ENCODE measurements at places on chromosomes 7 and 10.

DNA sequence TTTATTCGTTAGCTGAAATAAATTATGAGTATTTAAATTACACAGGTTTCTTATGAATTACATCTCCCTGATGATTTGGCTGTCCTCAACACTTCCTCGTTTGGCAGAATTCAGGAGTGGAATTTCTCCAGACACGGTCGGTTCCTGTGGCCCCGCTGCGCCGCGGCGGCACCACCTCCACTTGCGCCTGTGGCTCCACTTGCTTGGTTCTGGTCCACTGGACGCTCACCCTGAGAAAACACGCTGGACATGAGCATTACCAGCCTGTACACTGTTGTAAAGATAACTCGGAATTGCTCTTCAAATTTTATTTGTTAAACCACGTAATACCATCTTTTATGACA, 85.3 kb downstream of the ZNF33B start:
- DNase-seq: no peak

DNA sequence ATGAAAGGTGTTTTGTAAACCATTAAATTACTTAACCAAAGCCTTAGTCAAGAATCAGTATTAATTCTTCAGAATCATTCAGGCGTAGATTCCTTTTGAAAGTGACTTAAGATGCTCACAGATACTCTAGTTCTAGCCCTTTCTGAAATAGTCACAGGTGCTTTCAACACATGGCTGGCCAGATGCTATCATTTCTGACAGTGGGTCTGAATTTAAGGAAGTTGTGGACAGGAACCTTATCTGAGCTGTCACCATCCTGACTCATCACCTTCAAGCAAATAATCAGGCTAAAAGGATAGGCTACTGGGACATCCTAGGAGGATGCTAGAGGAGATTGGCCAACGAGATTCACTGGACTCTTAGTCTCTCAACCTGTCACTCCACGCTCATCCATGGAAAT, 501.5 kb downstream of the LRMDA start:
- DNase-seq: no peak

GRCh38 chr7:89809291-89809690, 345.0 kb upstream of the STEAP1 start:
- no peak for DNase-seq

DNA sequence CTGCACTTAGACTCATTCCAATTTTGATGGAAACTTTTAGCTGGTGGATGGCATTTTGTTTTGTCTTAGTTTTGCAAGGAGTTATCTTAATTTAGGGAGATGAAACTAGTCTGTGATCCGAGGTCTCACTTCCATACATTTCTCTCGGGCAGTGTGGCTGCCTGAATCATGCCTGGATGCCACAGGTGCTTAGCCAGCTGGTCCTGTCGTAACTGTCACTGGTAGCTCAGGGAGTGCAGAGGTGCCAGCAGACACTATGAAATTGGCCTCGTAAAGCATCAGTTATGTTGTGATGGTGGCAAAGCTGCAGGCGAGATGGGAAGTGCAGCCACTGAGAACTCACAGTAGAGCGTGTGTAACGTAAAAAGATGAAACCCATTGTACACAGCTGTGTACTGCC, 74.9 kb downstream of the EGFR start:
- no peak for DNase-seq

- DNase-seq: no peak
Measured at GRCh38 chr10:32471232-32471631, 25.3 kb downstream of the CCDC7 start.

- no peak for DNase-seq
Measured at GRCh38 chr10:35511647-35512046, 93.5 kb upstream of the GJD4 start.

GRCh38 chr10:88012641-88013040, 149.2 kb downstream of the PTEN start:
- no peak for DNase-seq

DNA sequence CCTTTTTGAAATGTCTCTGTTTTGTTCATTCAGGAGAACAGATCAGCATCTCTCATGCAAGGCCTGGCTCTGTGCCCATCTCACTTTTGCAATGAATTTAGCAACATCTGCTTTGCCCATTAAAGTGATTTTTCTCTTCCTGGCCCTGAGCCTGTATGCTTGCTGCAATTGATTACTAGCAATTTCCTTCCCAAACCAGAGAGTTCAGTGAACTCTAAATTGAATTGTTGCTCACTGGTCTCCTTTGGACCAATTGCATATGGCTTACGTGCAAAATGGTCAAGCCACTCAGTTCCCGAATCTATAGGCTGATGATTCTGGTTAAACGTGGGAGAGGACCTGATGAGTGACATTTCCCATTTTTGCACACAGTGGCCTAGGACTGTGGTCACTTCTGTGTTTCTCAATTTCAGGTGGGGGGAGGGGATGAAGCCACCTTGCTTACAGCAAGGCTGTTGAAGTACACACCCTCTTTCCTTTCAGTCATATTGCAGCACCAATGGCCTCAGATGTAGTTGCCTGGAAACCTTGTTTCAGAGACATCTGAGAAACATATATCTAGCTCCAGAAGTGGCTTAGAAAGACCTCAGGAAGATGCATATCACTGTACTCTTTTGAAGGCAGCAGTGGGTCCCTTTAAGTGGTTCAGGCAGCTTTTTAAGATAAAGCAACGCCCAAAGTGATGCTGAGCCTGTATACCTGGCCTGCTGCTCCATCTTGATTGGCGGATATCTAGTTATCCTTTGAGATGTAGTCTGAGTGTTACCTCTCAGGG, 201.4 kb downstream of the PTEN start:
- peak; percentile 96 for DNase-seq

DNA sequence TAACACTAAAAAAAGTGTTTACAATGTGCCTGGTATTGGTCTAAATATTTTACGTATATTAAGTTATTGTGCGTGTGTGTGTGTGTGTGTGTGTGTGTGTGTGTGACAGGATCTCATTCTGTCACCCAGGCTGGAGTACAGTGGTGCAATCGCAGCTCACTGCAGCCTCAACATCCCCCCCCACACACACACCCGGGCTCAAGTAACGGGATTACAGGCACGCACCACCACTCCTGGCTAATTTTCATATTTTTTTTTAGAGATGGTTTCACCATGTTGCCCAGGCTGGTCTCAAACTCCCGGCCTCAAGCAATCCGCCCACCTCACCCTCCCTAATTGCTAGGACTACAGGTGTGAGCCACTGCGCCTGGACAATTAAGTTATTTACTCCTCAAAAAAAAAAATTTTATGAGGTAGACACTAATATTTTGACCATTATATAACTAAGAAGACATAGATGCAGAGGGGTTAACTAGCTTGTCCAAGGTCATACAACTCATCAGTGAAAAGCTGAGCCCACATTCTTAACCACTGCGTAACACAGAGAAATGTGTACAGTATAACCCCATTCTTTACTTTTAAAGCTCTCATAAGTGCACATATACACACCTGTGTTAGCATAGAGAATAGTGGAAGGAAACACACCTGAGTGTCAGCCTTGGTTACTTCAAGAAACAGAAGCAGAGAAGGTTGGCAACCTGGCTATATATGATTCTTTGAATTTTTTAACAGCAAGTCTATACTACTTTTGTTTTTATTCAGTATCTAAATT, 35.0 kb downstream of the DNAJC12 start:
- DNase-seq: no peak

- DNase-seq: no peak
Measured at GRCh38 chr7:142901426-142902259, 16.1 kb upstream of the TRPV6 start.

GRCh38 chr10:11204351-11204942, 186.8 kb downstream of the CELF2 start:
- DNase-seq: no peak

GRCh38 chr10:132944510-132944909, 2.1 kb upstream of the CFAP46 start:
- no peak for DNase-seq

DNA sequence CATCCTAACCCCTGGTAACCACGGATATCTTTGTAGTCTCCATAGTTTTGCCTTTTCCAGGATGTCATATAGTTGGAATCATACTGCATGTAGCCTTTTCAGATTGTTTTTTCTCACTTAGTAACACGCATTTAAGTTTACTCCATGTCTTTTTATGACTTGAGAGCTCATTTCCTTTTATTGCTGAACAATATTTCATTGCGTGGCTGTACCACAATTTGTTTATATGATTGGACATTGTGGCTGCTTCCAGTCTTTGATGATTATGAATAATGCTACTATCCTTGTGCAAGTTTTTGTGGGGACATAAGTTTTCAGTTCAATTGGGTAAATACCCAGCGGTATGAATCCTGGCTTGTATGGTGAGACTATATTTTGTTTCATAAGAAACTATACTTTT, 60.8 kb downstream of the AOAH start:
- DNase-seq: no peak

DNA sequence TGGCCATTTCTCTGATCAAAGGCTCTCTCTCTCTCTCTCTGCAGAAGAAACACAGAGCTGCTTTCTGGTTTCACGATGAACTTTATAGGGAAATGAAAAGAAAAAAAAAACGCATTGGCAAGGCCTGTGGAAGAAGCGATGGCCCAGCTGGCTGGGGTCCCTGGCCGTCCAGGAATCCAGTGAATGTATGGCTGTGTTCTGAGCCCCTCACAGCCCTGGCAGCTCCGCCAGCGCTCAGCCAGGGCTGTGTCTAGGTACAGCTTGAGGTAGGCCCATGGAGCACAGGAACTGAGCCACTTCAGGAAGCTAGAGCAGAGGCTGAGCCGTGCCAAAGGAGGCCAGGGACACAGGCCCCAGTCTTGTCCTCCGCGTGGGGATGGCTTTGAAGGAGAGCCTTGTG, 13.1 kb upstream of the UCMA start:
- DNase-seq: no peak

DNA sequence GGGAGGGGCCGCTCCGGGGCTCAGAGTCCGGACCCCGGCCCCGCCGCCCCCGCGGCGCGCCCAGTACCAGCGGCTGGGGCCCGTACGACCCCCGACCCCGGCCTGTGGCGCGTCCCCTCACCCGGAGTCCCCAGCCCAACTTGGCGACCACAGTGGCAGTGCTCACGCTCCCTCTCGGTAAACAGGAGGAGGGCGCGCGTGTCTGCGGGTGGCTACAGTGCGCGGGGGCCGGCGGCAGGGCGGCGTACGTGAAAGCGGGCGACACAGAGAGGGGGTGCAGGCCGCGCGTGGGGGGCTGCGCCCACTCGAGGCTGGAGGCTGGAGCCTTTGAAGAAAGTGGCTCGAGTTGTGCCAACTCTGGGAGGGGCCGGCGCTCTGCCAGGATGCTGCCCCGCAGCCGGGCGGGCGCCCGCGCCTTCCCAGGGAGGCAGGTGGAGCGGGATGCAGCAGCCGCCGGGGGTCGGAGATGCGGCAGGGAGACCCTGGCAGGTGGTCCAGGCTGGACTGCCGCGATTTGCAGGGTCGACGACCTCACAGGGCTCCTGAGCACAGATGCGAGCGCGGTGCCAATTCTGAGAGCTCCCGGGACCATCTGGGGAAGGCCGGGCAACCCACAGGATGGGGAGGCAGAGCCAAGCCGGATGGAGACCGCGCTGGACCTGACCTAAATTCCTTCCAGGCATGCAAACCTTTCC, 655 bp downstream of the PTPRE start:
- DNase-seq: no peak

DNA sequence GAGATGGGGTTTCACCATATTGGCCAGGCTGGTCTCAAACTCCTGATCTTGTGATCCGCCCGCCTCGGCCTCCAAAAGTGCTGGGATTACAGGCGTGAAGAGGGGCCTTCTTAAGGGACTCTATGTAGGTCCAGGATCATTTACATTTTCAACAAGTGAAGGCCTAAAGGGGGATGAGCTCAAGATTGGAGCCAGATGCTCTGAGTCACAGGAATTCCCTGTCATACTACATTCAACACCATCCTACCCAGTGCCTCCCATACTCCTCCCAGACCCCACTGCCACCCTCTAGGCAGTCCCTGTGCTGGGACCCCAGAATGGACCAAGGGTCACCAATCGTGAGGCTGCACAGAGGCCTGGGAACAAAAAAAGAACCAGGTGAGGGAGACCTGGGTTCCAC, 29.9 kb downstream of the CYTH3 start:
- DNase-seq: no peak

DNA sequence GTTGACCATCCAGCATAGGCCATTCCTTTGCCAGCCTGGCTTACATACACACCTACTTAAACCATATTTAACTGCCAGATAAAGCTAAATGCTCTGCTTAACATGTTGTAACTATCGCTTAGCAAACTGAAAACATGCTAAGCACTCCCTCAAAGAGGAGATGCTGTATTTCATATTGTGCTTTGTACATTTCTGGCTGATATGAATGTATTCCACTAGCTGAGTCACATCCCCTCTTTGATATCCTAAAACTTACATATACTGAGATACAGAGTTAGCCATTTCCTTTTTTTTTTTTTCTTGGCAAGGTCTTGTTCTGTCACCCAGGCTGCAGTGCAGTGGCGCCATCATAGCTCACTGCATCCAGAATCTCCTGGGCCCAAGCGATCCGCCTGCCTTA, 99.4 kb downstream of the TPST1 start:
- DNase-seq: no peak

DNA sequence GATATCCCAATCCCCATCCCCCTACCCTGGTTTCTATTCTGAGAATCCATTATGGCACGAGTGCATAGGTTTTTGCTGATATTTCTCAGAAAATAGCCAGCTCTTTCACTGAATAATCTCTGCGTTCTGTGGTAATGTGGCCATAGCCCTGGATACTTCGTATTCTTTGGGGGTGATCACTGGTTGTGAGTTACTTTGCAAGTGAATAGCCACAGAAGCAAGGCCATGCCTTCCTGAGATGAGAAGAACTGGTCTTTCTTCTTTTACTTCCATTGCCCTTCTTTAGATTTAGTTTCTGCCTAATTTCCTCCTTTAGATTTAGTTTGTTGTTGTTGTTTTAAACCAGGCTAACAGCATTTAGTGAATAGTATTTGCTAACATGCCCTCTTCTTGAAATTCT, 323.4 kb downstream of the CDC14C start:
- DNase-seq: no peak

GRCh38 chr7:79281426-79281825, 172.0 kb downstream of the MAGI2 start:
- DNase-seq: no peak

- DNase-seq: no peak
Measured at GRCh38 chr10:48700493-48700892, 15.8 kb downstream of the WDFY4 start.

Data from GM12864 (cell line).